ENCODE measurements at places on chromosomes 6 and 20.

- DNase-seq: no peak
These were observed 47.1 kb downstream of the STX7 start for GRCh38 chr6:132465530-132466485.

DNA sequence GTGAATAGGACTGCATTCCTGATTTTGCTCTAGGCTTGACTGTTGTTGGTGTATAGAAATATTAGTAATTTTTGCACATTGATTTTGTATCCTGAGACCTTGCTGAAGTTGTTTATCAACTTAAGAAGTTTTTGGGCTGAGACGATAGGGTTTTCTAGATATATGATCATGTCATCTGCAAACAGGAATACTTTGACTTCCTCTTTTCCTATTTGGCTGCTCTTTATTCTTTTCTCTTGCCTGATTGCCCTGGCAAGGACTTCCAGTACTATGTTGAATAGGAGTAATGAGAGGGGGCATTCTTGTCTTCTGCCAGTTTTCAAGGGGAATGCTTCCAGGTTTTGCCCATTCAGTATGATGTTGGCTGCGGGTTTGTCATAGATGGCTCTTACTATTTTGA lies 13.4 kb downstream of the HLA-DOB start:
- no peak for DNase-seq

- no peak for DNase-seq
These were observed 101.0 kb upstream of the EDN1 start for GRCh38 chr6:12189150-12189549.

- no peak for DNase-seq
These were observed 53.5 kb downstream of the BCAS4 start for GRCh38 chr20:50848341-50848808.

GRCh38 chr6:30053682-30054081 lies 7.4 kb upstream of the POLR1H start:
- DNase-seq: no peak

DNA sequence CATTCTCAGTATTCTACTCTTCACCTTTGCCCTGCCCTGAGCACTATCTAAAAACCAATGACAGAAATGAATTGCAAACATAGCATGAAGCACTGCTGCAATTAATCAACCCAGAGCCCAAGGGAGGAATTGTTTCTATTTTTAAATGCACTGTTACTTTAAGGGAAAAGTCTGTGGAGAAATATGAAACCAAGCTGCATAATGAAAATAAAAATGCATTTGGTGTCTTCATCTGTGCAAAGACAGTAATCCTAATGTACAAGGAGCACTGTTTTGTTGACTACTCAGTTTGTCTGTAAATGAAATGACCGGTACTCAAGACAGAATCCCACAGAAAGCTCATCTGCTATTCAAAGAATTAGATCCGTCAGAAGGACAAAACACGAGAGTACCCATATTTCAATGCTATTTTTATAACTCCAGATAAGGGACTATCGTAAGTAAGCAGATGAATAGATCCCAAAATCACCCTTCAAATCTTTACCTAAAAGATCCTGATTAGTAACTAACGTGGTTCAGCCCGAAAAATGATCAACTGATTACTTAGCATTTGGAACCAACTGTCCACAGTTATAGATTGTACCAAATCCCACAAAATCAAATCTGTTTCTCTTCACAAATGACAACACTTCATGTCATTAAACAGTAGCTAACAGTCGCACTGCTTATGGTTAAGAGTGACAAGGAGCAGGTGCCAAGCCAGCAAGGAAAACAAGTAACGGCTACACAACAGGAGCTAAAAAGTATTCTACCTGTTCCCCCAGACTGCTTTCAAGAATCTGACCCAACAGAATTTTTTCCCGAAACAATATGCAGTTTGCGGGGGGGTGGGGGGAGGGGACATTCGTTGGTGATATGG lies 2.4 kb downstream of the KIF13A start:
- DNase-seq: no peak

GRCh38 chr20:36062799-36063198 lies 91.7 kb upstream of the EPB41L1 start:
- no peak for DNase-seq

DNA sequence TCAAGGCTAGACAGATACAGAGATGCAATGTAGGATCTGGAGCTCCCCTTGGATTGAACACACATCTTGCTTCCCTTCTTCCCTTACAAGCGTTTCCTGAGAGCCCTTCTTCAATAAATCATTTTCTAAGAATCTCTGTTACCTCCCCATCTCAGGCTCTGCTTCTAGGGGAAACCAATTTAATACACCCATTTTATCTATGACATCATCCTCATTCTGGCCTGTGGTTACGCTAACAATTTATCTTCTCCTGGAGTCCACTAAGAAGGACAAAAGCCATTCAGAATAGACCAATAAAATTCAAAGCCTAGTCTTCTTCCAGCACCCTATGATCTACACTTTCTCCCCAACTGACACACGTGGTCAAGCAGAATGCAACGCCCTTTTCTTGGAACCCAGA lies 390.1 kb downstream of the PLCB1 start:
- no peak for DNase-seq

- DNase-seq: no peak
These were observed 212.5 kb upstream of the SNX9 start for GRCh38 chr6:157610451-157610999.

- no peak for DNase-seq
These were observed 18.8 kb downstream of the MAFB start for GRCh38 chr20:40670253-40670652.

GRCh38 chr20:46731770-46732169 lies 22.3 kb downstream of the SLC2A10 start:
- no peak for DNase-seq

DNA sequence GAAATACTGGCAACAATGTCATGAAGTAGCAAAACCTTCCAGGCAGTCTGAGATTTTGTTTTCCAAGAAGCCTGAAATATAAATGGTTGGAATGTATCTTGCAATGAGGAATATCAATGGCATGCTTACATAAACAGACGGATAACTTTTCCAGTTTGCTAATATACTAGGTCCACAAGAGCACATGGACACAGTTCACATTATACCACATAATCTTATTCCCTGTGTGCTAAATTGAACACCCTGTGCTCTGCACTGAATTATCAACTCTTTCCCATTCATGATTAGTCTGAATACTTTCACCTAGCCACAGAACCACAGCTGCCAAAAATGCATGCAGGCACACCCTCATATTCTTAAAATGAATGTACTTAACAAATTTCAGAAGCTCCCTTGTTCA lies 274.3 kb downstream of the COL12A1 start:
- no peak for DNase-seq

DNA sequence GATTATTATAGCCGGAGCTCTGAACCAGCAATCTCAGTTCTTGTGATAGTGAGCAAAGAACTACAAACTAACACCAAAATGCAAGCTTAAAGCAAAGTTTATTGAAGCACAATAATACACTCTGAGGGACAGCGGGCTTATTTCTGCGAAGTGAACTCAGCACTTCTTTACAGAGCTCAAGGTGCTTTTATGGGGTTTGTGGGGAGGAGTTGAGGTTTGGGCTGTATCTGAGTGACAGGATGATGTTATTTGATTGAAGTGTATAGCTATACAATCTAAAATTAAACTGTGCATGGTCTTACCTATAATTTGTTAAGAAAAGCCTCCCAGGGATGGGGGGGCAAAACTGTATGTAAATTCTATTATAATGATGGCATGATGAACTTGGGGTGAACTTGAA lies 1.0 kb upstream of the HFE start:
- DNase-seq: peak; percentile 67

GRCh38 chr6:95288251-95288650 lies 289.1 kb upstream of the MANEA start:
- no peak for DNase-seq

DNA sequence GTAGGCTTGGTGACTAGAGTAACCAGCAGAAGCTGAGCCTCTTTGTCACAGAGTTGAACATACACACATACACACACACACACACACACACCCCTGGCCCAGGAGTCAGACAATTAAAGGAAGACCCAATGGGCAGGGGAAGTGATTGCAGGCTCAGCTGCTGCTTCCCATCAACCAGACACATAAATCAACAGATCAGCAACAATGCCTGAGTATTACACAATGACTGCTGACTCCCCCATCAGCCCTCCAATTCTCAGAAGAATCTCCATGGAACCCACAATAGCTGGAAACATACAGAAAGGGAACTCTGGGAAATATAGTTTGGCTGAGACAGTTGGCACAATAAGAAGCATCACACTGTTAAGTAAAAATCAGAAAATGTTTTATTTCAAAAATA lies 270.4 kb upstream of the PLCB4 start:
- DNase-seq: no peak

DNA sequence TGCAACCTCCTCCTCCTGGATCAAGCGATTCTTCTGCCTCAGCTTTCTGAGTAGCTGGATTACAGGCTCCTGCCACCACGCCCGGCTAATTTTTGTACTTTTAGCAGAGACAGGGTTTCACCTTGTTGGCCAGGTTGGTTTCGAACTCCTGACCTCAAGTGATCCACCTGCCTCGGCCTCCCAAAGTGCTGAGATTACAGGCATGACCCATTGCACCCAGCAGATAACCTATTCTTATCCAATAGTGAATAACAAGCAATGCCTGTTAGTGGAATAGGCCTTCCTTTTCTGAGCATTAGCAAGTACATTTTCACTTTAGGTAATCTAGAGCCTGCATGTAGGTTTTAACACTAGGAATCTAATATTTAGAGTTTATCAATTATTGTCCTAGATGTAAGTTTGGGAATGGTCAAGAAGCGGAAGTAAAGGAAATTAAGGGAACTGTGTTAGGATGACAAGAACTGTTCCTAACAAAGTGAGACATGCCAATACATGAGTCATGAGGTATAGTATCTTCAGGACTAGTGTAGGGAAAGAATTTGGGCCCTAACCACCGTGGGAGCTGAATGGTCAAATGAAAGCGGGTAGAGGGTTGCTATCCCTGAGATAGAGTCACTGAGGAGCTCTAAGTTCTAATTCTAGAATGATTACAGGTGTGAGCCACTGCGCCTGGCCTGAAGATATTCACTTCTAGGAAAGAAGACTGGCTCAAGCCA lies 15.0 kb downstream of the BLTP3A start:
- no peak for DNase-seq

DNA sequence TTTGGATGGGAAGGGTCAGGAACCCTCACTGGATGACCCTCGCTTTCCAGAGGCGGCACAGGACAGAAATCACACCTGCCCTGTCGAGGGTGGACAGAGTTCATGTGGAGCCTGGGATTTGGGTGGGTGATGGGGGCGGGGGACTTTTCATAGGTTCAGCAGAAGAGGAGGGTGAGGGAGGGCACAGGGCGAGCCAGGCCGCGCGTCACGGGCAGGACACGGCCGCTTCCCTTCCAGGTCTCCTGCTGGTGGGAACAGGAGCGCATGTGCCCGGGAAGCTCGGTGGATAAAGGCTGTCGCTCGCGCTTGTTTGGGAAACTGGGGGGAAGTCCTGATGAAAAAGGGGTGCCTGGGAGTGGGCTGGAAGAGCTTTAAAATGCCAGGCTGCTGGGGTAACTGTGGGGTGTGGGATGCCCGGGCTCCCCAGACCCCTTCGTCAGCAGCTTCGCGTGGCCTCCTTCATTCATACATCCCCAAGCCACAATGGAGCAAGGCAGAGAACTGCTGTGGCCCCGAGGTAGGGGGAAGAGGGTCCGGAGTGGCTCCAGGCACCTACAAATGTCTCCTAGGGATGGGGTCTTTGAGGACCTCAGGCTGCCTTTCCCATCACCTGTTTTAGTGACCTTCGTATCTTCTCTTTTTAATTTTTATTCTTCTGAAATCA lies 102.2 kb downstream of the DACT2 start:
- DNase-seq: no peak

GRCh38 chr6:137552809-137553208 lies 58.6 kb upstream of the OLIG3 start:
- DNase-seq: no peak

GRCh38 chr20:61118429-61119224 lies 133.4 kb upstream of the CDH4 start:
- no peak for DNase-seq

GRCh38 chr6:63899550-63899949 lies 263.9 kb downstream of the PHF3 start:
- DNase-seq: no peak

- DNase-seq: no peak
These were observed 60.6 kb upstream of the NT5E start for GRCh38 chr6:85389151-85389797.

GRCh38 chr20:61753316-61753942 lies 312.3 kb downstream of the TAF4 start:
- DNase-seq: no peak

GRCh38 chr6:29502181-29502580 lies 14.4 kb upstream of the MAS1L start:
- no peak for DNase-seq

DNA sequence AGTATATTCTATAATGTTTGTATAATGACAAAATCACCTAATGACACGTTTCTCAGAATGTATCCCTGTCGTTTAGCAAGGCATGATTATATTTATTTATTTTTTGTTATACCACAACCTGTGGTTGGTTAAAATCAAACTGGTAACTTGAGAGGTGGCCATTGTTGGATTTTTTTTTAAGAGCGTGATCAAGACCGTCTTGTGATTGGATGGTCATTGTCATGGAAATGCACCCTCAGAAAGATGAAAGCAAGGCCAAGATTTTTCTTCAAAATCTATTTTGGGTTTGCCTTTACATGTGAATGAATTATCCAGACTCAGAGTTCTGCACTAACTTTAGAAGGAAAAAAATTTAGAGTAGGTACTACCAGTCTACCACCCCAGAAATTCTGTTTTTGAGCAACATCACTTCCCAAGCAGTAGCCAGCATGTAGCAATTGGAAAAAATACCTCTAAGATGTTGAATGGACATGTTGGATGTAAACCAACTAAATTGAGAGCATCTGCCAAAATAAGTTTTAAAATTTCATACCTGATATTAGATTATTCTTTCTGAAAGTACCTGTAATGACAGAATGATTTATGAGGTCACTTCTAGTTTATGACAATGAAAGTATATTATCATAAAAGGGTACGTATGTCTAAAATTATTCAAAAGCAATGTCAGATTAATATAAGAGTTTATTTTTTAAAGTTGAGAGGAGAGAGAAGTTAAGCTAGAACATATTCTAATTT lies 50.8 kb downstream of the NCOA7 start:
- DNase-seq: no peak

- DNase-seq: no peak
These were observed 153.3 kb downstream of the SCML4 start for GRCh38 chr6:107670792-107671199.

DNA sequence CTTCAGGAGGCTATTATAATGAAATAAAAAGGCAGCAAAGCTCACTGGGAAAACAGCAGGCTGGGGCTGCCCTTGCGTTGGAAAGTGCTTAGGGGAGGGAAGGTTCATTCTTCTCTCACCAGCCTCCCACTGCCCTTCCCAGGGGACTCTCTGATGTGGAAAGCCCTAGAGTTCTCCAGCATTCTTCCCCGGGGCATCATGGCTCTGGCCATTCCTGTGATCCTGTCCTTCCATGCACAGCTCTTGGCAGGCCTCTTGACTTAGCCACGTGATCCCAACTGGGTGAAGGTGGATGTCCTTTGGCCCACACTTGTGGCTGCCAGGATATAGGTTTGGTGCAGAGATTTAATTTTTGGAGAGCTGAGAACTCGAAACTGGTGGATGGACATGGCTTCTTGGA lies 58.0 kb upstream of the ZNF831 start:
- DNase-seq: no peak
